ENCODE measurements at places on chromosomes 6 and 20.
A peak's percentile ranks its signal among the peaks of the same experiment; 100 is the strongest.

- no peak for DNase-seq
These were observed 315 bp upstream of the PDE10A start for GRCh38 chr6:165663377-165663735.

GRCh38 chr6:18262702-18263417 is 1.5 kb downstream of the DEK start:
- DNase-seq: no peak

DNA sequence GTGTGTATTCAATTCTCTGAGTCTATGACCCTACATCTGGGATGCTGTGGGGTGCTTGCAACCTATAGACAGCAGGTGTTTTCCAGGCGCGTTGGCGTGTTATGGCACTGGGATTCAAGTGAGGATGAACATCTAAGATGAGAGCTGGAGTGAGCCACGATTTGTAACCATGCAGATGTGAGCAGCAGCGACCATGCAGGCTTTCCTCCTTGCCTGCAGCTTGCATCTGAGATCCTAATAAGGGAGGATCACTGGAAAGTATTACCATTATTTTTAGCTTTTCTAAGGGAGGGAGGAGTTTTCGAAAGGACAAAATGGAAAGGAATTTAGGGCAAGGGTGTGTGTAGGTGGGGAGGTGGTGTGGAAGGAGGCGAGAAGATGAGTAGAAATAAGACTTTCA is 216.7 kb downstream of the ATXN1 start:
- DNase-seq: no peak

DNA sequence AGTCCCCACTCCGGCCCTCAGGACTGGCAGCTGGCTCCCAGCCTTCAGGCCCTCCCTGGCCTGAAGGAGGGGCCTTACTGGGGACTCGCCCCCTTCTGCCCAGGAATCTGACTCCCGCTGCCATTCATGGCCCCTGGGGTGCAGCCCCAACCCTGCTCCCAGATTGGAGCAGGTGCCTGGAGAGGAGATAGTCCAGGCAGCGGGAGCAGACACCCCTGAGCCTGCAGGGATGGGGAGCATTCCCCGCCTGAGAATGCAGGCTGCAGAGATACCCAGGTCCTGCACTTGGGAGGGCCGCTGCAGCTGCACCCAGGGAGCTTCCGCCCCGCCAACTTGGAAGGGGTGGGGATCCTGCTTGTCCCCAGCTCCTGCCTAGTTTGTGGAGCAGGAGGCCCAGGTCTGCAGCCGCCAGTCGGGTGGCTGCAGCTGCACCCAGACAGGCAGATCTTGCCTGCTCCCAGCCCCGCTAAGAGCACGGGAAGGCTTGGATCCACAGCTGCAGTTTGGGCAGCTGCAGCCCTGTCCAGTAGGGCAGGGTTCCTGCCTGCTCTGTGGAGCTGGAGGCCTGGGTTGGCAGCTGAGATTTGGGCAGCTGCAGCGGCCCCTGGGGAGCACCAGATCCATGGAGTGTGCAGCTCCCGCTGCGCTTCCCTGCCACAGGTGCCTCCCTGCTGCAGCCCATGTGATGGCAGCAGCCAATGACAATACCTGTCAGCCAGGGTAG is 5.2 kb downstream of the GTSF1L start:
- DNase-seq: peak; percentile 37

- no peak for DNase-seq
These were observed 23.6 kb upstream of the WFDC2 start for GRCh38 chr20:45445805-45446562.

GRCh38 chr6:98838032-98838431 is 3.7 kb downstream of the POU3F2 start:
- DNase-seq: no peak

DNA sequence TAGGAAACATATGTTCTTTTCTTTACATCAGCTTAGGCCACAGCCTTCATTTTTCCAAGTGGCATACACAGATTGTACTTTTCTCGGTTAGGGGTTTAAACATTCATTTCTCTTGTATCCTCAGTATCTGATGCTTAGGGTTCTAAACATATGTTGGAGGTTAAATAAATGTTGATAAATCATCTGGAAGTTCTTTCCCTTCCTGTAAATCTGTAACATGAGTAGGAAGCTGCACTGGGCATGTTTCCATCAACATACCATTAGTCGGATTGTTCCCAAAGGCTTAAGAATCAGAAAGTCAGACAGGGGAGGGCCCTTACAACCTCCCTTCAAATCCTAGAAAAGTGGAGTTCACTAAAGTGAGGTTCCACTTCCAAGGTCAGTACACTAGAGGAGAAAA is 54.8 kb upstream of the BCLAF1 start:
- DNase-seq: no peak

DNA sequence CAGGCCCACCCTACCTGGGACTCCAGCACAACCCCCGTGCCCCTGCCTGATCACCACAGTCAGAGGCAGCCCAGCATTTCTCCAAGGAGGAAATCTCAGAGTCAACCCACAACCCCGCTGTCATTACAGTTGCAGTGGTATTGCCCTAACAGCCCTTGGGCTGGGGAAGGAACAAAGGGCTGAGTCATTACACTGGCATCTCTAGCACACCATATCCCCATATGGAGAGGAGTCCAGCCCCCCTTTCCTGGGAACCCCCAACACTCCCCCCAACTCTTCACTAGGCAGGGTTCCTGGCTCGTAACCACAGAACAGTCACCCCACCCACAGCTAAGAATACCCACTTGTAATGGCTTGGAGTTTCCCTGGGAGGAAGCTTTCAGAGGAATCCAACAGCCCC is 149.4 kb upstream of the OGFRL1 start:
- no peak for DNase-seq

DNA sequence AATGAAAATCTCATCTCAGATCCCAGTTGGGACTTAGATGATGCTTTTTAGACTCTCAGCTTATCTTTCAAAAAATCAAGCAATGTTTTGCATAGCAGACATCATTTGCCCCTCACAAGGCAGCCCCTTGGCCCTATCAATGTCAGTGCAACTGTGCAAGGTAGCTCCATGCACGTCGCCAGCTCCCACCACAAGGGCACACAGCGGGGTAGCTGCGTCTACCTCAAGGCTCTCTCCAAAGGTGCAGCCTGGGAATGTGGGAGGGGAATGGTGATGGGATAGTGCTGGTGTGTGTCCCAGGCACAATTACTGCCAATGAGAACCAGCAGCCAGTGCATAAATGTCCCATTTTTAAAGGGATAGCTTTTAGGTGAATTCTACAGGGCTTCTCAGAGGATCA is 137.5 kb upstream of the SYNDIG1 start:
- no peak for DNase-seq

DNA sequence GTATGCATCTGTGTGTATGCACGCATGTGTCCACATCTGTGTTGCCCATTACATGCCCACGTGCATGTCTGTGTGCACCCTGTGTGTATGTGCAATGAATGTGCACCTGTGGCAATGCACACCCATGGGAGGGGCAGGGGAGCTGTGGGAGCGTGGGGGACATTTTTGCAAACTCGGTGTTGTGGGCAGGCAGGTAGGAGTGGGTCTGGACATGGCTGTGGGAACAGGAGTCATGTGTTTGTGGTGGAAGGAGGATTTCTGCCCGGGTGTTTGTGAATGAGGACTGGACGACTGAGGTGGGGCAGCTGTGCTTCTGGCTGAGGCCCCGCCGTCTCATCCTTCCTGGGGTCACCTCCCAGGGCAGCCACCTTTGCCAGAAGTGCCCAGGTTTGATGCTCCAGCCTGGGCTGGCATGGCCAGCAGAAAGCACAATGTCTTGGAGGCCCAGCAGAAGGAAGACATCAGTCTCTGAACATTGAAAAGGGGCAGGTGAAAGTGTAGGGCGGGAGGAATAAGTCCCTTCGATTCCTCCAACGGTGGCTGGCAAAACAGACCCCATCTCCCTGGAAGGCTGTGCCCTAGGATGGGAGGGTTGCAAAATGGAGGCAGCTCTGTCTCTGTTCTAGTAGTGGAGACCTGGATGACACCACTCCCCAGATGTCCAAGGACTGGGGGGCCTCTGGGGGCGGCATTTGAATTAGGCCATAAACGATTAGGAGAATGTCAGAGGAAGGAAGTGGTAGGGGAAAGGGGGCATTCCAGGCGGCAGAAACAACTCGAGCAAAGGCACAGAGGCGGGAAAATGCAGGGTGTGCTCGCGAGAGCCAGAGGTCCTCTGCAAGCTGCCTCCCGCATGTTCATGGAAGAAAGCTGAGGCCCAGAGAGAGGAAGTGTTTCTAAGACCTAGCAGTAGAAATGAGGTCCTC is 19.1 kb upstream of the ARMC12 start:
- DNase-seq: peak; percentile 61

GRCh38 chr20:61322151-61322865 is 70.2 kb downstream of the CDH4 start:
- peak; percentile 40 for DNase-seq

GRCh38 chr6:90412538-90413369 is 116.1 kb upstream of the BACH2 start:
- DNase-seq: no peak

- DNase-seq: no peak
These were observed at the start of gene TRIM31 for GRCh38 chr6:30113003-30113759. TRIM31 (minus strand) TSS chr6:30113090; CDS start chr6:30112805, 285 bp downstream.

DNA sequence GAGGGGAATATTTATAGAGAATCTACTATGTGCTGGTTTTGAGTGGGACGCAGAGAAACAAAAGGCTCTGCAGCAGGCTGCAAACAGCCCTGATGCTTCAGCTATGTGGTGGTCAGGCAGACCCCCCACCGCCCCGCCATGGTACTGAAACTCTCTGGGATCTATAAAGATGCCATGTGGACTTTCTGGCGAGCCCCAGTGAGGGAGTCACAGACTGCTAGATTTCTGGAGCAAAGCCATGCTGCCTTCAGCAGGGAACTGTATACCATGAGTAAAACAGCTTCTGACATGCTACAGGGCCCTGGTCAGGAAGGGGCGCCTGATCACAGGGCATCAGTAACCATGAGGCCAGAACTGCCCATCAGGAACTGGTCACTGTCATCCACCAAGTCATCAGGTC is 19.2 kb upstream of the BPIFB1 start:
- DNase-seq: no peak

GRCh38 chr6:142764311-142764710 is 180.7 kb downstream of the HIVEP2 start:
- DNase-seq: no peak

DNA sequence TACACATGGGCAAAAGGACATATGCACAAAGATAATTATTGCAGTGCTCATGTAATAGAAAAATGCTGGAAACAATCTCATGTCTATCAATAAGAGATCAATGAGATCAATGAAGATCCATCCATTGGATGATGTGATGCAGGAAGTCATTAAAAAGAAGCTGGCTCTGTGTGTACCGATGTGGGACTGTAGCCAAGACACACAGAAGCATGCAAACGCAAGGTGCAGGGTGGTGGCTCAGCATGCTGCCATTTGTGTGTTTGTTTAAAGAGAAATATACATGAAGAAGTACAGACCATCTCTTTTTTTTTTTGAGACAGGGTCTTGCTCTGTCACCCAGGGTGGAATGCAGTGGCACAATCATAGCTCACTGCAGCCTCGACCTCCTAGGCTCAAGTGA is 33.1 kb upstream of the KCNB1 start:
- DNase-seq: no peak

- no peak for DNase-seq
These were observed 26.6 kb upstream of the EDN3 start for GRCh38 chr20:59273739-59274357.

DNA sequence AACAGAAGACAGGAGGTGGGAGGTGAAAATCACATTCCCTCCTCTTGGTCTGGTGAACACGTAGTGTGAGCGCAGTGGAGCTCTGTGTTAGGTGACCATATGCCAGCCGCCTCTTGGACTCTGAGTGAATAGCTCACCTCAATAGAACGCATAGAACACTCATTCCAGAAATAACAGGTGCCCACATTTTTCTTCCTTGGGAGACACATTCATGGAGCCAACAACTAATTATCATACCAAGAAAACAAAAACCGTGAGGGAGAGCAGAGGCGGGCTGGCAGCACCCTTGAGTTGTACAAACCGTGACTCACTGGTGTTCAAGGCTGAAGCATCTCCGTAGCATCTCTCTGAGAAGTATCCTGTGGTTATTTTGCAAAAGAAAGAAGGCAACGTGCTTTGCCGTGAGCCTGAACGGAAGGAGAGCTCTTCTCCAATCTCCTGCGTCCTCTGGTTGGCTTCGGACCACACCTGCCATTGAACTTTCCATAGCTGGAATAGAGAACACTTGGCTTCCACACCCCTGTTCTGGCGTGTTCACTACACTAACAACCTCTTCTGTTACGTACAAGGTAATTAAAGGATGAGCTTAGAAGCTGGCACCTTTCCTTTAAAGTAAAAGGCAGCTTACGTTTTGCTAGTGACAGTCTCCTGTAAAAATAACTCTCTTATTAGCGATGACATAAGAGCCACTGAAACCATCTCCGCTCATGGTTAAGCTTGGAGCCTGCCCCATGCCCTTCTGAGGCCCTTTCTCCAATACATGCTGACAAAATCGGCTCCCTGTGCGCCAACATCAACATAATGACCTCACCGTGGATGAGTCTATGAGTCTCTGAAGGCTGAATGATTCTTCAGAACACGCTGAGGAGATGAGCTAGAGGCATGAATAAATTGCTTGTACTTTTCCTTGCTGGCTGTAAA is 30.2 kb upstream of the SGK1 start:
- DNase-seq: no peak

DNA sequence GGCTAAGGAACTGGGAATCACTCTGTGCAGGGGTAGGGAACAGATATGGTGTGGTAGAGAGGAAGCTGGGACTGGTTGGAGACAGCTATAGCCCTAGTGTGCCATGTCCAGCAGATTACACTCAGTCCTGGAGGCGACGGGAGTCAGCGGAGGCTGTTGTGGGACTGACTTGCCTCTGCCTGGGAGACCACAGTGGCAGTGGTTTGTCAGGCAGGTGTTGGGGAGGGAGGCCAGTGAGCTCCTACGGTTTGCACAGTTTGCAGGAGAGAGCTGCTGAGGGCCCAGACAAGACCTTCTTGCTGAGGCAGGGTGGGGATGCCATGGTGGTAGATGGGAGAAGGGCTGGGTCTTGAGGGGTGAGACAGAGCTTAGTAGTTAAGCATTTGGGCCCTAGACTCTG is 4.9 kb downstream of the PLCG1 start:
- DNase-seq: peak; percentile 56

- no peak for DNase-seq
These were observed 6.3 kb downstream of the SGK2 start for GRCh38 chr20:43564993-43565757.

DNA sequence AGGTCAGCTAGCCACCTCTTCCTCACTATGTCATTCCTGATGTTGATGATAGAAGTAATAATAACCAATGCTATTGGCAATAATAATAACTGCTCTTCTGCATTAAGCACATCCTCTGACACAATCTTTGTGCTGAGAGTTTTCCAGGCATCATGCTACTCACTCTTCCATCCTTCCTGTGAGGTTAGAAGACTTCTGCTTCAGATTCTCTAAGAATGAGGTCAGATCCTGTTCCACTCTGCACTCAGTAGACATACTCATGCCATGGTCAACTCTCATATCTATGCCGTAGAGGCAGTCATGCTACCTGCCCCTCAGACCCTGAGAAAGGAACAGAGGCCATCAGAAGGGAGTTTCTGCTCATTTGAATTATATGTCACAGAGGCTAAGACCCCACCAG is 98.1 kb upstream of the TOP1 start:
- DNase-seq: no peak

DNA sequence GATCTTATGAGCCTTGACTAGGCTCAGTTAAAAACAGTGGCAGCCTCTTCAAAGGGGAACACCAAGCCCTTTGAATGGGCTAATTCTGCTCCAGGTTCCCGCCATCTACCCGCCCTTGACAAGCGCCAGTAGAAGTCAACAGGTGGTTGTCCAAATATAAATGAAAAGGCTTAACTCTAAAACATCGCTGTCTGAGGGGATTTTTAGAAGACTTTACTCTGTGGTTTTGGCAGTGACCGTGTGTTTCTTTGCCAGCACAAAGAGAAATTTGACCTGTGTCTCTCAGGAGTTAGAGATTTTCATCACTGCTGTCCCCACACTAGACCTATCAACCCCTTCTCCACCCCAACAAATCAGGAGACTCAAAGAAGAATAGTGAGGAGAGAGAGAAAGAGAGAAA is 19.8 kb upstream of the SIM1 start:
- no peak for DNase-seq
